HS-27A (cell line): ENCODE measurements at places on chromosomes 5 and 9.

DNA sequence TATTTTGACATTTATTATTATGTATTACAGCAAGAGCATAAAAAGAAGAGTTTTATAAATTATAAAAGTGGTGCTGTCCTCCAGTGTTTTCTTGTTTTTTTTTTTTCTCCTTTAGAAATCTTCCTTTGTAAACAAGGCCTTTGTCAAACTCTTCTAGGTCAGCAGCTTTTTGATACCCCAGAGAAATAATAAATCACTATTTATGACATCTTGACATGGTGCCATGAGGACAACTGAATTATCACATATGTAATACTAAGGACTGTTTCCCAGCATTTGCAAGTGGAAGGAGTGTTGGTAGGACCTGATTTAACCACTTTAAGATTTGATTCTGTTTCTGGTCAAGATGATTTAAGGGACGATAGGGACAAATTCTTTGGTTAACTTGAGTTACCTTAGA lies 4.6 kb downstream of the SMARCA2 start:
- no peak for DNase-seq

- DNase-seq, result no peak
Measured at GRCh38 chr9:91101611-91102168, 260.0 kb downstream of the AUH start.

DNA sequence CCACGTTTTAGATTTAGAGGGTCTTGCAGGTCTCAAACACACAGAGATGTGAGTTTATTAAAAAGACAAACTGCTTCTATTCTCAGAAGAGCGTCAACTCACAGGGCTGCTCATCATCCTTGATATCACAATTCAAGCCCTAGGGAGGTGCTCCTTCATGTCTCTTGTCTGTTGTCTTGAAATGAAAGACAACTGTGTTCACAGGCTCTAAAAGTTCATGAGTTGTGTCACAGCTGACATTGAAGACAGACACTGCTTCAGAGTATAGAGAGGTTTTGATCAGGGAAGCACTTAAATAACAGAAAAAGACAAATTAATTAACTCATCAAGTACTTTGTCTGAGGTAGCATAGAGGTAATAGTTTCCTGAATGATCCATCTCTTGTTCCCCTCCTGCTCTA lies 1917.6 kb upstream of the WWC1 start:
- no peak for DNase-seq

- no peak for DNase-seq
Measured at GRCh38 chr9:127277099-127277498, 12.5 kb downstream of the GARNL3 start.

DNA sequence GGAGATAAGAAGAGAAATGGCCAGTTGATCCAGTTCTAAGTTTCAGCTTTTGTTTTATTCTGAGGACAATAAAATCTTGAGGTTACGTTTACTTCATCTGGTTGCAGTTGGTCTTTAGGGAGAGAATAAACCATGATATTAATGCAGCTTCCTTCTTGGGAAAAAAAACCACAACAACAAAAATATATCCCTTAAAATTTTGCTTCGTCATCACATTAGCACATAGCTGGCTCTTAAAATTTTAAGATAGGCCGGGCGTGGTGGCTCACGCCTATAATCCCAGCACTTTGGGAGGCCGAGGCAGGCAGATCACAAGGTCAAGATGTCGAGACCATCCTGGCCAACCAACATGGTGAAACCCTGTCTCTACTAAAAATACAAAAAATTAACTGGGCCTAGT lies 86.4 kb downstream of the EQTN start:
- no peak for DNase-seq
